ENCODE measurements at places on chromosomes 2 and 18.

DNA sequence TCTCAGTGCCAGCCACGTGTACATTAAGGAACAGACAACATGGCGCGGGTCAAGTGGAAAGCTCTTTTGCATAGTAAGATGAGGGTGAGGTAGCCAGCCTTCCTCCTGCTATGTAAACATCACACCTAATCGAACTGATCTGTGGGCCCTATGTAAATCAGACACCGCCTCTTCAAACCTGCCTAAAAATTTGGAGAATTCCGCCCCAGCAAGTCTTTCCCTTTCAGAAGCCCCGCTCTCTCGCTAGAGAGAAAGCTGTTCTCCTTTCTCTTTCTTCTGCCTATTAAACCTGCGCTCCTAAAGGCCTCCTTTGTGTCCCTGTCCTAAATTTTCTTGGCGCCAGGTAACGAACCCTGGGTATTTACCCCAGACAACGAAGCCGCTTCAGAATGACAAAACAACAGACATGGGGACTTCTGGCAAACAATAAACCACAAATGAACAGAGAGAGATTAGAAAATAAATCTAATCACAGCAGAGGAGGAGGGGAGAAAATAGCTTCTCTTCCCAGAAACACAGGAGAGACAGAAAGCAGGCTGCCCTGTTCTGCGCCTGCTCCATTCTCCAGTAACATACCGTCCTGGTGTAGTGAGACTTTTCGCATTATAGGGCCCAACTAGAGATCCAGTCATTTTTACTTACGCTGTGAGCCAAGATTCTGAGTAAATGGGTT lies 31.9 kb upstream of the CYP1B1 start:
- DNase-seq: no peak

GRCh38 chr2:29226808-29227207 lies 111.6 kb downstream of the CLIP4 start:
- no peak for DNase-seq

DNA sequence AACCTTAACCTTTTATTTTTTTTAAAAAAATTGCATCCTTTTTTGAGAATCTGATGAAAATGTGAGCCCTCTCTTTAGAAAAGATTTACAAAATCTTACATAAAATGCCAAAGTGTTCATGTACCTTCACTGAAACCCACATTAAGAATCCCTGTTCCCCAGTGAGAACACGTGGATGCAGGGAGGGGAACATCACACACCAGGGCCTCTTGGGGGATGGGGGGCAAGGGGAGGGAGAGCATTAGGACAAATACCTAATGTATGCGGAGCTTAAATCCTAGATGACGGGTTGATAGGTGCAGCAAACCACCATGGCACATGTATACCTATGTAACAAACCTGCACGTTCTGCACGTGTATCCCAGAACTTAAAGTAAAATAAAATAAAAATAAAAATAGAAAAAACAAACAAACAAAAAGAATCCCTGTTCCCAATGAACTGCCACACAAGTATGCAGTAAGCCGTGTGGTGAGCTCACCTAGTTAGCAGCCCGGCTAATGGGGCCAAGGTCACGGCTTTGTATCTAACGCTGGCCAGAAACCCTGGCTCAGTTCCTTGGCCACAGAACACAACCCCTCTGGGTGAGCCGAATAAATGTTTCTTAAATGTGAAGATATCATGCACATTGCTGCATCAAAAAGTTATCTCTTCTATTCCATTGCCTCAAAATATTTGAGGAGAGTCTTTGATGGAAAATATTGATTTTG lies 41.4 kb downstream of the CHST9 start:
- no peak for DNase-seq

- DNase-seq: no peak
Measured at GRCh38 chr2:143171817-143172216, 42.6 kb downstream of the ARHGAP15 start.

- DNase-seq: peak; percentile 37
Measured at GRCh38 chr2:100606726-100607343, 44.0 kb downstream of the PDCL3 start.

Measured in activated CD4-positive, alpha-beta T cell treated with anti-CD3 and anti-CD28 coated beads, Interleukin-2, amount 50 U/mL, for 1 hour (primary cell).